GM04504 (cell line): ENCODE measurements at places on chromosomes 12 and 14.

DNA sequence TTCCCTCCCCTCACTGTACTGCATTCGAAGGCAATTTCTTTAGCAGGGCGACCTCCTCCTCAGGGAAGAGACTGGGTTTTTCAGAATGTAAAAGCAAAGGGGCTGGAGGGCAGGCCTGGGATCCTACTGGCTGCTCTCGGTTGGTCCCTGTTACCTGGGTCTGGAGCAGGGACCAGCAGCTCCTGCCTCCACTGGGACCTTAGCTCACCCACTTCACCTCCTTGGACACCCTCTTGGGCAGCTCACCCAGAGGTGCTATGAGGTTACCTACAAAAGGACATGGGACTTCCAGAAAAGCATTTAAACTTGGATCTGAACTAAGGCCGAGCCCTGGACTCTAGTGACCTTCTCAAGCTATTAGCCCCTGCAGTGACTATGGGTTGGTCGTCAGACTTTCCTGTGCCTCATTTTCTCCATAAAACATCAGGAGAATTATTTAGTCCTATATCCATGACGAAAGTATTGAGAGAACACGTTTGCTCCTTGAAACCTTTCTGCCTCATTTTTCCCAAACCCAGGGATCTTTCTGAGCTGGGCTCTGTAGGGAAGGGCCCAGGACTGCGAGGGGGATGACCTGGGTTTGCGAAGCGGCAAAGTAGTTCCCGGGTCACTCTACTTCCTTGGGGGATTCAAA, 65.0 kb downstream of the FBXL14 start:
- no peak for DNase-seq

- no peak for DNase-seq
Measured at GRCh38 chr12:51357374-51358047, 11.0 kb upstream of the CELA1 start.

- no peak for DNase-seq
Measured at GRCh38 chr12:66072135-66072534, 58.4 kb downstream of the LLPH start.

GRCh38 chr12:89707703-89708564, 704 bp downstream of the ATP2B1 start:
- DNase-seq, result no peak

DNA sequence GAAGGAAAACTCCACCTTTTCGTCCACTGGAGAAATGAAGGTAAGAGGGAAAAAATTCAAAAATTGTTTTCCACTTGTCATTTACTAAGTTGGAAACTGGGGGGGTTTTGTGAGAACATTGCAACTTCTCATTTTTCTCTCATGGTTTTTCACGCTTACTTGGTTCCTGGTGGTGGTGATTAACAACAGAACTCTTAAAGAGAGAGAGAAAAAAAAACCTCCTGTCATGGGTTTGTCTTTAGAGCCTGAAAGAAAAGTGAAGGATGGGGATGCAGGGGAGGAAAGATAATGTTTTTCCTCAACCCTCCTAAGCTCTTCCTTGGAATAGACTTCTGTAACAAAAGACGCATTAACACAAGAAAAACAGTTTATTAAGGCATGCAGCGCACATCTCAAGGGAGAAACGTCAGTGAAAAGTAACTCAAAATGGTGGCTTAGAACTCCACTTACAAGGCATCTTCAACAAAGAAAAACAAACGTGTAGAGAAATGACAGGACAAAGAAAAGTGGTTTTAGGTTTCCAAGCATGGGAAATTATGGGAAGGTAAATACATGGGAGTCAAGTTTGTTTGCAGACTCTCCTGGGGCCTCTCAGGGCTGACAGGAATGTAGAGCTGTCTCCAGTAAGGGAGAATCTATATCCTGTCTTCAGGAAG, 81.9 kb upstream of the ATF7IP start:
- DNase-seq, result no peak

GRCh38 chr12:91327889-91328288, 145.3 kb upstream of the DCN start:
- peak; percentile 58 for DNase-seq

DNA sequence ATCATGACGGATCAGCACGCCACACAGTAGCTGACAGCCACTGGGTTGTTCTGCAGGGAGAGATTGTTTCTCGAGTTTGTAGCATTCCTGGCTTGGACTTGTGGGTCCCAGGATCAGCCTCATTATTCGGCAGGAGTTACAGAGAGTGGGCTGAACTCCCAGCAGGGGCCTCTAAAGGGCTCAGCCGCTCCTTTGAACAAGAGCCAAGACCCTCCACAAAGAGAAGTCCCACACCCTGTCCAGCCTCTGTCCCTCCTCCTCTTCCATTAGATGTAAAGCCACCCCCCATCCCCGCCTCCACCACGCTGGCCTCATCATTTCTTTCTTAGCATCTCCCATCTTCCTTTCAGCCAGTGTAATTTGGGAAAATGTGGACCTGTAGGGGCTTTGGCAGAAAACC, 96.7 kb upstream of the HSPB8 start:
- no peak for DNase-seq

- no peak for DNase-seq
Measured at GRCh38 chr14:104221636-104222369, 83.4 kb downstream of the KIF26A start.

- no peak for DNase-seq
Measured at GRCh38 chr12:50287271-50287670, 4.0 kb upstream of the LIMA1 start.

DNA sequence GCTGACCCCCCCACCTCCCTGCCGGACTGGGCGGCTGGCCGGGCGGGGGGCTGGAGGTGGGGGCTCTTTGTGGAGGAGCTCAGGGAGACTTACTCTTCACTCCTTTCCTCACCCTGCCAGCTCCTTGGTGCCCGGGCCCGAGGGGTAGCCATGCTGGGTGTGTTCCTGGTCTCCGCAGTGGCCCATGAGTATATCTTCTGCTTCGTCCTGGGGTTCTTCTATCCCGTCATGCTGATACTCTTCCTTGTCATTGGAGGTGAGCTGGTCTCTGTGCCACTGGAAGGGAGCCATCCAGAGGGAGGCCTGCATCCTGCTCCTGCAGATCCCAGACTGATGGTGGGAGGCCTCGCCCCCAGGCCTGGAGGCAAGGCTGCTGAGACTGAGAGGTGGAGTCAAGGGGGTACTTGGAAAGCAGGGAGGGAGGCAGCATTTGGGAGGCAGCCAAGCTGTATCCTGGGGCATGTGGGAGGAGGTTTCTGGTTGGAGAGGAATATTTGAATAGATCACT, 19.7 kb downstream of the SOAT2 start:
- no peak for DNase-seq

GRCh38 chr14:51981218-51981854, 8.0 kb upstream of the RTRAF start:
- DNase-seq, result no peak

- no peak for DNase-seq
Measured at GRCh38 chr12:64669270-64669842, 59.1 kb downstream of the RASSF3 start.

- DNase-seq, result no peak
Measured at GRCh38 chr12:27576667-27577347, 52.8 kb downstream of the PPFIBP1 start.

DNA sequence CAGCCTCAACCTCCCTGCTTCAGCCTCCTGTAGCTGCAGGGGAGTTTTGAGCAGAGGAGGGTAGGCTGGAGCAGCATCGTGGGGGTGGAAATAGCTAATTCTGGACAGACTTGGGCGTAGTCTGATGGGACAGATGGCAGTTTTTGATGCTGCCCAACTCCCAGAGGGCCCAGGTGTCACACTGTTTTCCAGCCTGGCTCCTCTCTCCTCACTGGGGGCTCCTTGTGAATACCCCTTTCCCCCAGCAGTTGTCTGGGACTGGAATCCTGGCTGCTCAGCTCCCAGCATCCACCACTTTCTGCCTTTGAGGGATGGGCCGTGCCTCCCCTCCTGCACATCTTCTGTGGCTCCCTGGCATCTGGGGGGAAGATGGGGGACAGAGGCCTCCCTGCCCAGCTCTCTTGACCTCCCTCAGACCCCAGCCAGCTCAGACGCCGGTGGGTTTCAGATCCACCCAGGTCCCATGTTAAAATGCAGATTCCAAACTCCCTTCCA, 34.0 kb downstream of the SH2B3 start:
- DNase-seq, result no peak

DNA sequence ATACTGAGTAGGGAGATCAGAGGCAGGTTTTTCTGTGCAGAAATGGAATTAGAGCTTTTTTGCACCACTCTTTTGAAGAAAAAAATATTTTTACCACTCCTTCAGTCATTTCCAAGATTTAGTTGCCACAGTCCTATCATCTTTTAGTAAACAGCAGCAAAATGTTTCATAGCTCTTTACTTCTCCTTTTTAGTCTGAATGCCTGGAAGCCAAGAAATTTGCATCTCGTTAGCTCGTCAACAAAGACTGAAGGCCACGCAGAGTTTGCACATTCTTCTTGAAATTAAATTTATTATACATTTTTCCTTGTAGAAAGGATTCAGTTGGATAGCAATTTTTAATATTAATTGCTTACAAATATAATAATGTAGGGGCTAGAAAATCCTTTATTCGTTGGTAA, 544.5 kb upstream of the ATP2B1 start:
- DNase-seq, result no peak

DNA sequence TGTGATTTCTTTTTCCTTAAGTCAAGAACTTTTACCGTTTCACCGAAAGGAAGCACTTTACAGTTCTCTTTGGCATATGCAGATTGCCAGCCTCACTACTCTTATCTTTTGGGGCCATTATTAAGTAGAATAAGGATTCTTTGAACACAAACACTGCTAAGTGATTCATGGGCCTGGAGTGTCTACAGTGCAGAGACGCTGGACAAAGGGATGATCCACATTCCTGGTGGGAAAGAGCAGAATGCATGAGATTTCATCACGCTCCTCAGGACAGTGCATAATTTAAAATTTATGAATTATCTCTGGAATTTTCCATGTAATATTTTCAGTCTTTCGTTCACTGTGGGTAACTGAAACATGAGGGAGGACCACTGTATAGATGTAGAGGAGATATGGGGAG, 90.2 kb downstream of the TTLL5 start:
- DNase-seq, result no peak

DNA sequence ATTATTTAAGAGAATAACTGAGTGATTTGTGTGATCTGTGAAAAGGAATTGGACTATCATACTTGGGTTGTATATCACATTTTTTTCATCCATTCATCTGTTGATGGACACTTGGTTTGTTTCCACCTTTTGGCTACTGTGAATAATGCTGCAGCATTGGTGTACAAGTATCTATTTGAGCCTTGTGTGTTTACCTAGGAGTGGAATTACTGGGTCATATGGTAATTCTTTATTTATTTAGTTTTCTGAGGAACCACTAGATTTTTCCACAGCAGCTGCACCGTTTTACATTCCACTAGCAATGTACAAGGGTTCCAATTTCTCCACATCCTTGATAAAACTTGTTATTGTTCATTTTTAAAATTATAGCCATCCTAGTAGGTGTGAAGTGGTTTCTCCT, 56.1 kb downstream of the APAF1 start:
- DNase-seq, result no peak

GRCh38 chr14:46378248-46378647, 273.3 kb downstream of the RPL10L start:
- no peak for DNase-seq

GRCh38 chr12:89504560-89505346, 19.8 kb downstream of the GALNT4 start:
- no peak for DNase-seq
